ENCODE measurements at places on chromosomes 3 and 15. TPM values are rescaled to one million over a fixed set of nuclear protein-coding genes. Genes with fewer than 3 reads are reported as not detected.

The MCF2L2 gene
- 0.10 TPM for total RNA-seq

The TRPC1 gene
- total RNA-seq: 8.3 TPM

The AADACL2 gene
- not detected for total RNA-seq

The FEZF2 gene
- total RNA-seq: not detected

The GRK7 gene
- not detected for total RNA-seq

The ROPN1 gene
- not detected for total RNA-seq

The SHC4 gene
- 0.95 TPM for total RNA-seq

The TGM4 gene
- total RNA-seq: 0.03 TPM

The TMEM212 gene
- total RNA-seq: not detected

The ANKUB1 gene
- 0.06 TPM for total RNA-seq

The GPR160 gene
- total RNA-seq: 1.5 TPM

The RBPMS2 gene
- 6.5 TPM for total RNA-seq

The NR1I2 gene
- total RNA-seq: not detected

The BBX gene
- total RNA-seq: 17.2 TPM

The PGBD4 gene
- total RNA-seq: 1.6 TPM

The SLC12A8 gene
- total RNA-seq: 1.0 TPM

The C3orf22 gene
- total RNA-seq: not detected

The IMPG2 gene
- not detected for total RNA-seq

The TERC gene
- 0.35 TPM for total RNA-seq

The THRB gene
- total RNA-seq: 1.2 TPM

The TRH gene
- total RNA-seq: not detected

The FHIT gene
- total RNA-seq: 0.72 TPM

The SCN11A gene
- not detected for total RNA-seq

The UACA gene
- 51.4 TPM for total RNA-seq

The TPRG1 gene
- total RNA-seq: 0.21 TPM

The NRG4 gene
- 2.5 TPM for total RNA-seq

All from A549 treated with CORT108297 at 1 μM for 4 hours (cell line).